ENCODE measurements at places on chromosomes 2 and 18.

DNA sequence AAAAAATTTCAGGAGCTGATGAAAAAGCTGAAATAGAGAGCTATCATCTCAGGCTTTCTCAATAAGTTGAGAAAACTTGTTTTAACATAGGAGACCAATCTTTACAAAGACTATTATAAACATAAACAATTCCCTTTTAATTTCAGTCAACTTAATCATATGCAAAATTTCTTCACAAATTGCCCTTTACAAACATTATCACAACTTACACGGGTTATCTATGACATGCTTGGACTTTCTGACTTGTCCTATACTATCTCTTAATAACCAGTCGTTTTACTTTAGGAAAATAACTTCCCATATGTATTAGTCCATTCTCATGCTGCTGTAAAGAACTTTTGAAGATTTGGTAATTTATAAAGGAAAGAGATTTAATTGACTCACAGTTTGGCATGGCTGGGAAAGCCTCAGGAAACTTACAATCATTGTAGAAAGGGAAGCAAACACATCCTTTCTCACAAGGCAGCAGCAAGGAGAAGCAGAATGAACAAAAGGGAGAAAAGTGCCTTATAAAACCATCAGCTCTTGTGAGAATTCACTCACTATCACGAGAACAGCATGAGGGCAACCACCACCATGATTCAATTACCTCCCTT is 1583.7 kb upstream of the CELF4 start:
- no peak for DNase-seq

DNA sequence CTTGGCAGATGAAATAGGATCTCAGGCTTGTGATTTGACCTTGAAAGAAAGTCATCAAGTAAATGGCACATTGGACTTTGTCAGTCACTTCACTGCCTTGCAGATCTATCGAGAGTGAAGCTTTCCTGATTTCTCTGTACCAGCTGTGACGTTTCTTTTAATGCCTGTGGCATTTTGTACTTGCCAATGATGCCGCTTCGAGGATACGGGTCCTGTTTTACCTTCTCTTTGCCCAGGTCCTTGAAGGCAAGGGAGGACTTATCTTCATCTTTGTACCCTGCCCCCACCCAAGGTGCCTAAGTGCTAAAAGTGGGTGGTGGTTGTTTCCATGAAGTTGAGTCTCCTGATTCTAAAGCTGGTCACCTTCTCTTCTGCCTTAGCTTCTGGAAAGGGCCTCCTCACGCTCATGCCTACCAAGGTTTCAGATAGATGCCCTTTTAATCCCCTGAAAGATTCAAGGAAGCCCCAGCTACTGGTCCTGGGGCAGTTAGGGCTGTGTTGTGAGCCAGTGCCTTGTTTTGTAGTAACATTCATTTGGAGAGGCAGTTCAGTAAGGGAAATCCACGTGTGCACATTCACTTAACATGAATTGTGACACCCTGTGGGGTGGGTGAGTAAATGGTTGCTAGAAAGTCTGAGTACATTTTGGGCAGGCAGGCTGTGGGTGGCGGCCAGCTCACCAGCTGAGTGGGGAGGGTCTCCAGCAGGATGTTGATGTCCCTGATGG is 6.1 kb downstream of the LBH start:
- DNase-seq = no peak

GRCh38 chr2:160491911-160492371 is 1.7 kb downstream of the RBMS1 start:
- no peak for DNase-seq

GRCh38 chr2:235024191-235024860 is 72.5 kb downstream of the SH3BP4 start:
- DNase-seq = no peak

- no peak for DNase-seq
These were observed 326.9 kb upstream of the TNP1 start for GRCh38 chr2:217186668-217187159.

DNA sequence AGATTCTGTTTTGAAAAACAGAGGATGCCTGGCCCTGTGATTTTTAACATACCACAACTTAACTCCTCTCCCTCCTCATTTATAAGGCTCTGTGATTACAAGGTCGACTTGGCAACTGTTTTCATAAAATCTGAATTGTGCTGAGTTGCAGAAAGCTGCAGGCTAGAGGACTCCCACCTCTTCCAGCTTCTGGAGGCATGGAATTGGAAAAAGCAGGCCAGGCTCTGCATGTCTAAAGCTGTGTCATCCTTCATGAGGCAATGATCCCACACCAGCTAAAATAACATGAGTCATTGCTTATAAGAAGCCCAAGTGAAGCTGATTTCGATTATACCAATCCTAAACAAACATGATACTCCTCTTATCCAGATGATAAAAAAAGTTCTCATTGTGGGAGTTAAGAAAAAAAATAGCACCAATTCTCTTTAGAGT is 11.7 kb downstream of the ARHGAP28 start:
- DNase-seq = no peak

DNA sequence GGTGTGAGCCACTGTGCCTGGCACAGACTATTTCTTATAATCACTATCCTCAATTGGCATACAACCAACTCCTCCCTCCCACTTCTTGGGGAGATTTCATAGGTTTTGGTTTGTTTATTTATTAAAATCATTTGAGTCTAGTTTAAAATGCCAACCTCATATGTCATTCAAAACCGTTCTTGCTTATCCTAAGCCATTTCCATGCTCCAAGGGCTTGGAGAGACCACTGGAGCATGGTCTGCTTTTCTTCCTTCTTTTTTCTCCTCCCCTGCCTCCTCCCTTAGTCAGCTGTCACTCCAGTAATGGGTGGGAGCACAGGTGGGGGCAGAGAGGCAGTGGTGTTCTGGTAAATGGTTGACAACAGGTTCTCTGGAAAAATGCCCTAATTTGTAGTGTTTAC is 20.4 kb upstream of the KCNS3 start:
- no peak for DNase-seq

- DNase-seq = no peak
These were observed 32.7 kb upstream of the ASPRV1 start for GRCh38 chr2:69994166-69994565.

DNA sequence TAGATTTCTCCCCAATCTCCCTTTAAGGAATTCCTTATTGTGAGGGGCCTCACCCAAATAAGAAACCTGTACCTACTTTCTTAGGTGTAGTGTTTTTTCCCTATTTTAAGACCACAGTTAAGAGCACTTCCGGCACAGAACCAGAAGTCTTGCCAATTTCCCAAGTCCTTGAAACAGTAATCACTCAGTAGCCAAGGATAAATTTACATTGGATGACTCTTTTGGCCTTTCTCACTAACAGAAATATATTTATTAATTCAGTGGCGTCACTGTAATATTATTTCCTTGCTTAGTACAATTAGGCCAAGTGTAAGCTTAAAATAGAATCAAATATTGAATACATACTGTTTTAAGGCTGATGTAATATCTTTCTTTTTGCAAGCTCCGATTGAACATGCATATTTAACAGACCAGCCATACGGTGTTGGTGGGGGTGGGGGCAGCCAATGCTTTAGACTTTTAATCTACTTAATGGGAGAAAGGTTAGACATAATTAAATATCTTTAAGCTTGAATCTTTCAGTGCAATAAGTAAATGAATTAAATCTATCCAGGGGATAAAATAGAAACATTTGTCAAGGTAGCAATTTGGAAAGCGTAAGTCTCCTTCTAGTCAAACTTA is 50.8 kb upstream of the ITGA6 start:
- DNase-seq = no peak

DNA sequence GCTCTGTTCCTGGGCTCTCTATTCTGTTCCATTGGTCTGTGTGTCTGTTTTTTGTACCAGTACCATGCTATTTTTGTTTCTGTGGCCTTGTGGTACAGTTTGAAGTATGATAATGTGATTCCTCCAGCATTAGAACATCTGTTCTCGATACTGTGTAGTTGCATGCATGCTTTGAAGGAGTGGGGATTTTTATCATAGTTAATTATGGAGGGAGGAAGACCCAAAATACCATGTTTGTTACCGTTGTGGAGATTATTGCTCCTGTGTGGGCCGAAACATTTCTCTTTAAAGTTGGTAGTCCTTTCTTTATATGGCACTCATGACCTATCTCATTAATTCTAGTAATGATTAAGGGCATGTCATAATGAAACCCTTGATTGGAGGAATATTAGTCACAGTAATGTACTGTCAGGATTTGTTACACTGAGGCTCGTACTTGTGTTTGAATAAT is 87.6 kb downstream of the TTC27 start:
- no peak for DNase-seq

DNA sequence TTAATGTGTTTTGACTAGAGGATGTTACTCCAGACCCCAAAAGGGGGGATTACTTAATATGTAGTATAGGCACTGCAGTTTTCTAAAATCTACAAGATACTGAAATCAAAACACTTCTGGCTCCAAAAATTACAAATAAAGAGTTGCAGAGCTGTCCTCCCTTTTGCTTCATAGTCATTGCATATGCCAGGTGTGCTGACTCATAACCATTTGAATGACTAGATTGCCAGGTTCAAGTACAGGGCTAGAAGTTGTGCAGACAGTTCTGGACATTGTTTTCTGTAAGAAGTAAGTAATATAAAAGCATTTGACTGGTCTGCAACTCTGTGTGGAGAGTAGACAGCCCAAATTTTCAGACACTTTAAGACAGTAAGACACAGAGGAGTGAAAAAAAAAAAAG is 6.7 kb downstream of the CWC22 start:
- no peak for DNase-seq

Measured in CD4-positive, alpha-beta T cell treated with Interleukin-21 for 1 hour (primary cell).